Right cardiac atrium (tissue), 5 donors: ENCODE measurements at places on chromosomes 6 and 20. TPM values are rescaled to one million over a fixed set of nuclear protein-coding genes. Genes with fewer than 3 reads are reported as not detected.
A peak's percentile ranks its signal among the peaks of the same experiment; 100 is the strongest.

GRCh38 chr6:16168121-16168520 lies 39.2 kb downstream of the MYLIP start:
- no peak for DNase-seq

- DNase-seq = no peak
Measured at GRCh38 chr20:47070176-47070575, 175.5 kb downstream of the EYA2 start.

DNA sequence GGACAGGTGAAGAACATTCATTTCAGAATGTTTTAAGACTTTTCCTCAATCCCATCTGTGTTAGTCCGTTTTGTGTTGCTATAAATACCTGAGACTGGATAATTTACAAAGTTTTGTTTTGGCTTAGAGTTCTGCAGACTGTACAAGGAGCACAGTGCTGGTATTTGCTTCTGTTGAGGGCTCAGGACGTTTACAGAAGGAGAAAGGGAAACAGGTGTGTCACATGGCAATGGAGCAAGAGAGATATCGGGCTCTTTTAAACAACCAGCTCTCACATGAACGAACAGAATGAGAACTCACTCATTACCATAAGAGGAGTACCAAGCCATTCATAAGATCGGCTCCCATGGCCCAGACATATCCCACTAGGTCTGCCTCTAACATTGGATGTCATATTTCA lies 16.7 kb downstream of the MAP7 start:
- DNase-seq = no peak

GRCh38 chr6:97440590-97441176 lies 157.7 kb upstream of the MMS22L start:
- DNase-seq = no peak

GRCh38 chr6:37774028-37774680 lies 45.4 kb upstream of the ZFAND3 start:
- peak; percentile 6 for DNase-seq

DNA sequence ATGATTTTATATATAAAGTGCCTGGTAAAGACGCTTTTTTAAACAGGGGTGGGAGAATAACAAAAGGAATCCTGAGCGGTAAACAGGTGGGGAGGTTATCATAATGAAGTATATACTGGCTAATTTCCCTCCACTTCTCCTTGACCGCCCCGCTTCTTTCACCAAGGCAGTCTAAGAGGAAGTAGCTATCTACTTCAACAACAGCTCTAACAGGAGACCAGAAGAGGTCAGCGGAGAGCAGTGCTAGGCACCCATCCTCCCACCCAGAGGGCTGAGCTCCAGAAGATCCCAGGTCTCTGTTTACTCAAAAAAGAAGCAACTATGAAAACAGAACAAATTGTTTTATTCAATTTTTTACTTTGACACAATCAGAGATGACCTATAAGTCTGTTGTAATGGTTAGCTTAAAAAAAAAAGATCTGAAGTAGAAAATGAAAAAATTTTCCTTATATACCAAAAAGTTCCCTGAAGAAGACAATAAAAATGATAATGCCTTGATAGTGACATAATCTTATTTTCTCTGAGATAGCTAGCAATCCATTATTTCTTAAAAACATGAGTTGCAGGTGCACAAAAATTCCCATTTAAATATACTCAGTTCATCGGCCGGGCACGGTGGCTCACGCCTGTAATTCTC lies 141.1 kb downstream of the PDSS2 start:
- peak; percentile 63 for DNase-seq

DNA sequence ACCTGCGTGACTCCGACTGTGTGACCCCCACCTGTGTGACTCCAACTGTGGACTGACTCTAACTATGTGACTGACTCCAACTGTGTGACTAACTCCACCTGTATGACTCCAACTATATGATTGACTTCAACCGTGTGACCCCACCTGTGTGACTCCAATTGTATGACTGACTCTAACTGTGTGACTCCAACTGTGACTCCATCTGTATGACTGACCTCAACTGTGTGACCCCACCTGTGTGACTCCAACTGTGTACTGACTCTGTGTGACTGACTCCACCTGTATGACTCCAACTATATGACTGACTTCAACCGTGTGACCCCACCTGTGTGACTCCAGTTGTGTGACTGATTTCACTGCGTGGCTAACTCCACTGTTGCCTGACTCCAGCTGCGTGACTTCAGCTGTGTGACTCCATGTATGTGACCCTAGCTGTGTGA lies 38.6 kb downstream of the SYNJ2 start:
- no peak for DNase-seq

GRCh38 chr20:59721386-59721785 lies 117.0 kb downstream of the PHACTR3 start:
- DNase-seq = no peak

DNA sequence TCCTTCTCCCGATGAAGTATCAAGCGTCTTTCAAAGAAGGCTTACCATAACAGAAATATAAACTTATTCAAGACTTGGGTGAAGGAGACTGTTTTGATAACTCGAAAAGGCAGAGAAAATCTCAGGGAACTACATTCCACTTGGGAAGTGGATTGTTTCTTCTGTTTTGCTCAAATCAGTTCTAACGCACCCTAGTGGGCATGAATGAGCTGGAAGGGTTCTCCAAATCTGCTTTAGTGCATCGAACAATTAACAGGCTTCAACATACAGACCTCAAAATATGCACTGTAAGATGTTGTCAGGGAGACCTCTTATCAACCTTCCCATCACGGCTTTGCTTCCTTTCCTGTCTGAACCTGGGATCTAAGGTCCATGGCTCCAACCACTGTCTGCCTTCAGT lies 392.5 kb downstream of the CD83 start:
- DNase-seq = no peak

DNA sequence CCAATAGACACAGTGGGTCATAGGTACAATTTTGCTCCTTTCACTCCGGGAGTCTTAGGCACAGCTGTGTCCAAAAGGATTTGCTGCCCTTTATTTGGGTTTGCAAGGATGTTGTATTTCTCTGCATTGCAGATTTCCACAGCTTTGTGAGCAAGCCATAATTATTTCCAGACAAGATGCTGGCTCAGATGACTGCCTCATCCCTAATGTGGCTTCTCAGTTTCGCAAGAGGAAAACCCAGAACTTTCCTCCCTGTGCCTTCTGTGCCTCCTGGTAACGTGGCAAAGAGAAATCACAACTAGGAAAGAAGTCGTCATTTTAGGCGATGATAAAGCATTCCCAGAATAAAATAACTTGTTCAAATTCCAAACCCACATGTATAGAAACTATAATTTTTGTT lies 33.7 kb downstream of the FAM50B start:
- peak; percentile 30 for DNase-seq

DNA sequence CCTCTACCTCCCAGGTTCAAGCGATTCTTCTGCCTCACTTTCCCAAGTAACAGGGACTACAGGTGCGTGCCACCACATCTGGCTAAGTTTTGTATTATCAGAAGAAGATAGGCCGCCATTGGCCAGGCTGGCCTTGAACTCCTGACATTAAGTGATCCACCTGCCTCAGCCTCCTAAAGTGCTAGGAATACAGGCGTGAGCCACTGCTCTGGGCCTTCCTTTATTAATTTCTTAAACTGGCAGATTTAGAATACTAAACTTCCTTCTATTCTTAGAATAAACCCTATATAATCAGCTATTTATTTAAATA lies 86.6 kb downstream of the HFE start:
- DNase-seq = no peak

- no peak for DNase-seq
Measured at GRCh38 chr6:151068761-151069312, 170.9 kb upstream of the AKAP12 start.

DNA sequence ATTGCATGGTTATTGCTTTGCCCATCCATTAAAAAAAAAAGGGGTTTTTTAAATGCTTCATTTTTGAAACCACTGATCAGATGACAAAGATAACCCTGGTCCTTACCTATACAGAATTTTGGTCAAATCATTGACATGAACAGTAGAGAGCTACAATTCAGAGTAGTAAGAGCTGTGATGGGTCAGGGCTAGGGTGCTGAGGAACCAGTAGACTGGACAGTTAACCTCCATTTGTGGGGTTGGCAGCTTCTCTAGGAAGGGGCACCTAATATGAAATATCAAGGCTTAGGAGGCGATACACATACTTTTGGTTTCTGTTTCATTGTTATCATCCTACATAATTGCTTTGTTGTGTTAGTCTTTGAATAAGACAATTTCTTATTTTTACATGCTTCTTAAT lies 55.1 kb downstream of the ORC3 start:
- DNase-seq = no peak

DNA sequence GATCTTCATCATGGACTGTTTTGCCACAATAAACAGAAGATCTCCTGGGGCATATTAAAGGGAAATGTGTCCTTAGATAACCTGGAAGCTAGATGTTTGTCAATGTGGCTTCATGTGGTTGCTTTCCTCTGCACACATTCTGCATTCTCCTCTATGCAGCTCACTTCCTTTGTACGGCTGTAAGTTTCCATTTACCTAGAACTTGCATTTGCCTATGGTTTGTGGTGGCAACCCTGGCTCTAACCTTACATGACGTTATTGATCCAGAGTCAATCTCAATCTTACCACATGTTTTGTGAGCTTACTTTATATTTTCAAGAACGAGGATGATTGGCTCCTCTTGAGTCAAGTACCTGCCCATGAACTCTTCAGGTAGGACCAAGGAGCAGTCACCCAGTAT lies 863.1 kb downstream of the MAFB start:
- no peak for DNase-seq

GRCh38 chr6:3458706-3459421 lies 2.0 kb upstream of the SLC22A23 start:
- no peak for DNase-seq

DNA sequence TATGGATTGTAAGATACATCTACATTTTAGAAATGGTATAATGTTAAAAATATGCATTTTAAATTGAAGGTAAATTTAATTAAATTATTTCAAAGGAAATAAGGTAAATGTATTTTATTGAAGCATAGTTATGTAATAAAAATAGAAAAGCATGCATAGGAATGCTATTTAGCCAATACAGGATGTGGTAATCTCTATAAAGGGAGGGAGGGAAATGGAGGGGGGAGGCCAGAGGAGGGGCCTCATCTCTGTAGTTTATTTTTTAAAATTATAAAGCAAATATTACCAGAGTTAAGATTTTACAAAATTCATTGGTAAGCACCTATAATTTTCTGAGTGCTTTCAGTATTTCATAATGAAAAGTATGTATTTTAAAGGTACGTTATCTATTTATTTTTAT lies 27.2 kb downstream of the SLC16A10 start:
- no peak for DNase-seq

DNA sequence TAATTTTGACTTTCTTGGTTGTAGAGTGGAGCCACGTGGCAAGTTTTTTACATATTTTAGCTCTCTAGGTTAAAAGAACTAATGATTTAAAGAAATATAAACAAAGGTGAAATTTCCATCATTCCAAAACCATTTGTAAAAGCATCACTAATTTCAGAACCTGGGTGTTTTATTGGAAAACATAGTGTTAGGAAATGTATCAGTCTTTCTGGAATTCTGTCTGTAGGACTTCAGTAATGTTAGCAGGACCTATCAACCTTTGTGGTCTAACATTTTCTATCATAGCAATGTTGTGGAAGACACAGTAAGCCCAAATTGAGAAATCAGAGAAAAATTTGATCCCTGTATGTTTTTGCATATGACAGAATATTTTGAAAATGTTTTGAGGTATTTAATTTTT lies 28.3 kb downstream of the L3MBTL3 start:
- no peak for DNase-seq

- DNase-seq = no peak
Measured at GRCh38 chr6:155678361-155678760, 222.7 kb upstream of the NOX3 start.

- no peak for DNase-seq
Measured at GRCh38 chr6:74610352-74610751, 595.5 kb downstream of the COL12A1 start.

DNA sequence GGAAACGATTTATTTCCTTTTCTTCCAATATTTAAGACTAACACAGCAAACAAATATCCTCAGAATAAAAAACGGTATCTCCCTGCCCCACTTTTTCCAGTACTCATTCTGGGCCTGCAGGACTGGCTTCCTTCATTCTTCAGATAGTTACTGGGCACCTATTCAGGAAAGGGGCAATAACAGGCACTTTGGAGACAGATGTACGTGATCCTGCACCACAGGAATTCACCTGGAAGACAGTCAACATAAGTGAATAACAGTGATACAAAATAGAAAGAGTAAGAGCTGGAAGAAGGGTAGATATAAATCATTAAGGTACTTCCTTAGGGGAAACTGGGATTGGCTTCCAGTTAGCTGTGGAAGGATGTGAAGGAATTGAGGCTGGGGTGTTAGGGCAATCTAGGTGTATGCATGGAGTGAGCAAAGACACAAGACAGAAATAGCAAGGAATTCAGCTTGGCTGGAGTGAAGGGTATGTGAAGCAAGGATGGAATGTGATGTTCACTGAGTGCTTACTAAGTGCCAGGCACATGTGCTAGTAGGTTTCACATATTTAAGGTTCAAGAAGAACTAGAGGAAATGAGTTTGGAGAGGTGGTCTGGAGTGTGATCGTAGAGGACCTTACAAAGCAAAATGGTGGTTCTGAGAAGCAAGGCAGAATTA lies 49.3 kb upstream of the FAM83C start:
- no peak for DNase-seq

DNA sequence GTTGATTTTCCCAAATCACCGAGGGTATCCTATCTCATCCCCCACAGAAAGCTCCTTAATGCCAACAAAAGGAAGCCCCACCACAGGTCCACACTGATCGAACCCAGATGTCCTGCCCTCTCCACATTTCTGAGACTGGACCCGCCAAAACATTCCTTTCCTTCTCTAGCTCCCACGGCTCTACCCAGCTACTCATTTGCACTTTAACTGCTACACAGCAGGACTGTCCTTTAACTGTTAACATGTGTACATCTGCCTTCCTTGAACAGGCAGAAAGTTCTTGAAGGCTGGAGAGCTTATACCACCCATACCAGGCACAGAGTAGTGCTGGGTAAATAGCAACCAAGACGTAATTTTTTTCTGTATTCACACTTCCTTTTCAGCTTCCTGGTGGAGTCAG lies 68.6 kb downstream of the TRMT6 start:
- no peak for DNase-seq

GRCh38 chr20:5691918-5692618 lies 58.1 kb upstream of the SHLD1 start:
- no peak for DNase-seq

GRCh38 chr20:25991051-25991755 lies 294.6 kb upstream of the ZNF337 start:
- no peak for DNase-seq

- no peak for DNase-seq
Measured at GRCh38 chr20:25070821-25071473, 11.0 kb downstream of the VSX1 start.

Gene WFDC2
- 1.9 TPM for total RNA-seq

Gene PI16
- 35.0 TPM for total RNA-seq

Gene METTL24
- total RNA-seq = 4.2 TPM

Gene SLC2A4RG
- 69.1 TPM for total RNA-seq

Gene DDO
- total RNA-seq = 19.0 TPM

Gene FKBP1A
- total RNA-seq = 105 TPM

Gene MANEA
- total RNA-seq = 10.4 TPM
